NCI-H748 treated with DMSO at 0.1 percent for 48 hours (cell line): ENCODE measurements at places on chromosomes 2 and 18.

GRCh38 chr18:492451-492850 is 8.1 kb downstream of the COLEC12 start:
- DNase-seq = no peak

DNA sequence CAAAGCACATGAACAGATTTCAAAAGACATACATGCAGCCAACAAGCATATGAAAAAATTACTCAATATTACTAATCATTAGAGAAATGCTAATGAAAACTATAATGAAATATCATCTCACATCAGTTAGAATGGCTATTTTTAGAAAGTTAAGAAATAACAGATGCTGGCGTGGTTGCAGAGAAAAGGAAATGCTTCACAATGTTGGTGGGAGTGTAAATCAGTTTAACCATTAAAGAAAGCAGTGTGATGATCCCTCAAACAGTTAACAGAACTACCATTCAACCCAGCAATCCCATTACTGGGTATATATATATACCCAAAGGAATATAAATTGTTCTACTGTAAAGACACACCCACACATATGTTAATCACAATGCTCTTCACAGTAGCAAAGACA is 117.7 kb upstream of the SETBP1 start:
- DNase-seq = no peak

DNA sequence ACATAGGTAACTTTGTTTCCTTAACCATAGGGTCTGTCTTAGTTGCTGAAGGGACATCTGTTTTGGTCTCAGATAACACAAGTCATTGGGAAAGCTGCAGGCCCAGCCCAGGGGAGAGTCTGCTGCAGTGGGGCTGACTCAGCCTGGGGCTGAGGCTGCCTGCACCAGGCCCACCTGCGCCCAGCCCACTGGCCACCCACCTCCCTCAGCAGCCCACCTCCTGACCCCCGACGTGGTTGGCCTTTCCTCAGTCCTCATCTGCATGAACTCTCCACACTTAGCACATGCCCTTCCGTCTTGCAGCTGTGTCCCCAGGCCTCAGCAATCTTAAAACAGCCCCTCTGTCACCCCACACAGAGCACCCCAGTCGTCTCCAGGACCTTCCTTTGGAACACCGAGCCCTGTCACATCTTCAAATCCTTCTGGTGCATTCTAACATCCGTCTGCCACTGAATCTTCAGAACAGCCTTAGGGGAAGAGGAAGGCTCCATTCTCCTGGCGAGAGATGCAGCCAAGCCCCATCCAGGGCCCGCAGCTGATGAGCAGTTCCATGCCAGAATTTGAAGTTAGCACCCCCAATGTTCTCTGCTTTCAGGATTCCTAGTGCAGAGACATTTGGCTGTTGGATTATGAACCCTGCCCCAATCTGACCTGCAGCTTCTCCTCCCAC is 231.4 kb downstream of the SEPTIN10 start:
- DNase-seq = no peak

GRCh38 chr18:29560270-29560669 is 1383.3 kb upstream of the CDH2 start:
- no peak for DNase-seq

- no peak for DNase-seq
These were observed 90.9 kb downstream of the SP3 start for GRCh38 chr2:173874003-173874893.

DNA sequence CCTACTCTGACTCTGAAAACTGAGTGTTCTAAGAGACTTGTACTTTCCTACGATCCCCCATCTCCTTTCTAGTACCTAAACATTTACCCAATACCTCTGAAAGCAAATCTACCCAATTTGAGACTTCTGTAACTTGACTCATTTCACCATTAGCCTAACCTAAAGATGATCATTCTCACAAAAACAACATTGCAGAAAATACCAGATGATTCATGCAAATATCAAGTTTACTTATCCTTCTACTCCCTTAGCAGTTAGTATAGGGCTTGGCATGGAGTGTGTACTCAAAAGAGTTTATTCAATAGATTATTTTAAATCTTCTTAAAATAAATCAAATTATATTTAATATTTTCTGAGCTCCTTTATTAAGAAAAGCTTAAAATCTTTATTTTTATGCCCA is 89.6 kb downstream of the NR4A2 start:
- DNase-seq = no peak

- no peak for DNase-seq
These were observed 111.4 kb downstream of the EIPR1 start for GRCh38 chr2:3265981-3266924.

DNA sequence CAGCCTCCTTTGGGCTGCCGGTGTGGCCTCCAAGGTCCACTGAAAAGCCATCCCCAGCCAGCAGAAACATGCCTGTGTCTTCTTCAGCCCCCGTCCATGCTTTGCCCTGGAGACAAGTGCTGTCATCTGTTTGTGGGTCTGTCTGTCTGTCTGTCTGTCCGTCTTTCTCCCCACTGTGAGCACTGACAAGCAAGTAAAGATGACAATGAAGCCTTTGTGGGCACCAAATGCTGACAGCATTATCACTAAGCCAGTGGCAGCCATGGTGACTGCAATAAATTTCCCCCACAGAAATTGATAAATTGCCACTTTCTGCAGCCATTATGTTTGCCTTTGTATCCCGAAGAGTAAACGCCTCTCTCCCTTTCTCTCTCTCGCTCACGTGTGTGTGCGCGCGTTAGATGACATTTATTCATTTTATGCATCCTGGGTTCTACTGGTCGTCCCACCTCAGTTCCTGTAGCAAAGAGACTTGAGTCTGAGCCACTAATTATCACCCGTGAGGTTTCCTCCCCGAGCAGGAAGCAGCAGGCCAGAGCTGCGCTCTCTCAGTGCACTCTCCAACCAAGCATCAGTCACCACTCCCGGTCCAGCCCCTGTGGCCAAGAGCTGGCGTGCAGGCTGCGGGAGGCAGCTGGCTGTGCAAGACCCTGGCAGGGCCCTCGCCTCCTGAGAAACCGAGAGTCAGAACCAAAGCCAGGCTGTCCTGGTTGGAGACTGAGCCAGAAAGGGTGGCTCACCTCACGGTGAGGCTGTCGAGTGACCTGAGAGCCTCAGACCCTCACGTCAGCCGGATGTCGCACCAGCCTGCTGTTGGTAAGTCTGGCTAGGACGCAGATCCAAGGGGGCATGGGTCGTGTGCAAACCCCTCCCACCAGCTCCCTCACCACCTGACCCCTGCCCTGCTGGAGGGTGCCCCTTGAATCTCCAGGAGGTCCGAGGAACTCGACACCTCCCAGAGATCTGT is 6.9 kb downstream of the STEAP3 start:
- DNase-seq = no peak

DNA sequence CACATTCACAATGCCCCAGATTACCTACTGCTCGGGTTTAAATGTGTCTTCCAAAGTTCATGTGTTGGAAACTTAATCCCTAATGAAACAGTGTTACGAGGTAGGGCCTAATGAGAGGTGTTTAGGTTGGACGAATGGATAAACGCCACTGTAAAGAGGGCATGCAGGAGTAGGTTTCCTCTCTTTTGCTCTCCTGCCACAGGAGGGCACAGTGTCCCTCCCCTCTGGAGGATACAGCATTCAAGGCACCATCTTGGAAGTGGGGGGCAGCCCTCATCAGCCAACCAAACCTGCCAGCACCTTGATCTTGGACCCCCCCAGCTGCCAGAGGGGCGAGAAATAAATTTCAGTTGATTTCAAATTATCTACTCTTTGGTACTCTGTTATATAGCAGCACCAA is 103.5 kb downstream of the TSHZ1 start:
- no peak for DNase-seq

GRCh38 chr2:109222825-109223471 is 93.9 kb downstream of the SH3RF3 start:
- no peak for DNase-seq

- DNase-seq = no peak
These were observed 122.9 kb downstream of the MRO start for GRCh38 chr18:50696929-50697328.

- DNase-seq = no peak
These were observed 8.5 kb downstream of the ZNF396 start for GRCh38 chr18:35368595-35368994.

DNA sequence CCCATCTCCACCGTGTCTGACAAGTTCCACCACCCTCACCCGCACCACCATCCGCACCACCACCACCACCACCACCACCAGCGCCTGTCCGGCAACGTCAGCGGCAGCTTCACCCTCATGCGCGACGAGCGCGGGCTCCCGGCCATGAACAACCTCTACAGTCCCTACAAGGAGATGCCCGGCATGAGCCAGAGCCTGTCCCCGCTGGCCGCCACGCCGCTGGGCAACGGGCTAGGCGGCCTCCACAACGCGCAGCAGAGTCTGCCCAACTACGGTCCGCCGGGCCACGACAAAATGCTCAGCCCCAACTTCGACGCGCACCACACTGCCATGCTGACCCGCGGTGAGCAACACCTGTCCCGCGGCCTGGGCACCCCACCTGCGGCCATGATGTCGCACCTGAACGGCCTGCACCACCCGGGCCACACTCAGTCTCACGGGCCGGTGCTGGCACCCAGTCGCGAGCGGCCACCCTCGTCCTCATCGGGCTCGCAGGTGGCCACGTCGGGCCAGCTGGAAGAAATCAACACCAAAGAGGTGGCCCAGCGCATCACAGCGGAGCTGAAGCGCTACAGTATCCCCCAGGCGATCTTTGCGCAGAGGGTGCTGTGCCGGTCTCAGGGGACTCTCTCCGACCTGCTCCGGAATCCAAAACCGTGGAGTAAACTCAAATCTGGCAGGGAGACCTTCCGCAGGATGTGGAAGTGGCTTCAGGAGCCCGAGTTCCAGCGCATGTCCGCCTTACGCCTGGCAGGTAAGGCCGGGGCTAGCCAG is 1.2 kb downstream of the ONECUT2 start:
- DNase-seq = peak; percentile 30

DNA sequence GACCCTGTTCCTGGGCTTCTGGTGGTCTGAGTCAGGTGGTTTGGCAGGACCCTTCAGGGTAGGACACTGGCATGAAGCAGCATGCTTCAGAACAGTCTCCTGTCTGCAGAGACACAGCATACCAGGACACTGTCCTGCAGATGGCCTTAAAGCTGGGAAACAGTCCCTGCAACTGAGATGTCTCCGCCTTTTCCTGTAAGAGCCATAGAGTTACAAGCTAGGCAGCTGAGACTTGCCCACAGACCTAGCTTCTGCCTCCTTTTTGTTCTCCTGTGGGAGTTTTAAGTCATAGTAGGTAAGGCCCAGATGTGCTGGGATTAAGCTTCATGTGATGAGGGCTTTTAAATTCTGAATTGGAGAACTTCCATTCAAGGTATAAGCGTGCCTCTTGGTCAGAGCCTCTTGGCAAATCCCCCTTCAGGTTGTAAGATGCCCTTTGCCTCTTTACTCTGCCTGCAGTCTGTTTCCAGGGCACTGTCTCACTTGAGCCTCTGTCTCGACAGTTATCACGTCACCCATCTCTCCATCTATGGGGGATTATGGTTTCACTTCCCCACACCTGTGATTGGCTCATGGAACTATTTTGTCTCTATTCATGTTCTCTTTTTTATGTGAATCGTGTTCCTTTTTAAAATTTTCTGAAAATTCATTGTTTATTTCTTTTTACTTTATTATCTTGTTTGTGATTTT is 51.8 kb downstream of the COA5 start:
- no peak for DNase-seq

- DNase-seq = no peak
These were observed 180.2 kb downstream of the LTBP1 start for GRCh38 chr2:33126958-33127357.

- no peak for DNase-seq
These were observed 365.5 kb downstream of the SETBP1 start for GRCh38 chr18:45046228-45046627.
